ENCODE measurements at places on chromosomes 5 and 9.

DNA sequence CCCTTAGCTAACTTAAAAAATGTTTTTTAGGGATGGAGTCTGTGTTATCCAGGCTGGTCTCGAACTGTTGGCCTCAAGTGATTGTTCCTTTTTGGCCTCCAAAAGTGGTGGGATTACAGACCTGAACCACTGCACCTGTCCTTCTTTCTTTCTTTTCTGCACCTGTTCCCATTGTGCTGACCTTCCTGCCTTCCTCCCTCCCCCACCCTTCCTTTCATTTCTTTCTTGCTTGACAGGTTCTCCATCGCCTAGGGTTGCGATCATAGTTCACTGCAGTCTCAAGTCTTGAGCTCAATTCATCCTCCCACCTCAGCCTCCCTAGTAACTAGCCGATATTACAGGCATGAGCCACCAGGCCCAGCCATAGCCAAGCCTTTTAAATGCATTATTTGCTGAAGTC, 20.6 kb downstream of the JMY start:
- no peak for DNase-seq

DNA sequence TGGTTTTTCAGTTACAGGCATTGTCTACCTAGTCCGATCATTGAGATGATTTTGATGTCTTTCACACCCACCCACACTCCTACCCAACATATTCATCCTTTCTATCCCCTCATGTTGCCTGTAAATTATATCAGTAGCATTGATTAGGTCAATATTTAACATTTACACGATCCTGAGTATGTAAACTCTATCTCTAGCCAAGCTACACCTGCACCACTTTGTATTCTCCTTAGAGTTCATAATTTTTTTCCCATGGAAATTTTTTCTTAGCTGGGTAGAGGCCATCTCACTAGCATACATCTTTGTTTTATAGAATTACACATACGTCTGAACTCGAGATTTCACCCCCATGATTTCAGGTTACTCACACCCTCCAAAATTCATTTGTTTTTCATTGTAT, 30.6 kb downstream of the GCNT4 start:
- no peak for DNase-seq

DNA sequence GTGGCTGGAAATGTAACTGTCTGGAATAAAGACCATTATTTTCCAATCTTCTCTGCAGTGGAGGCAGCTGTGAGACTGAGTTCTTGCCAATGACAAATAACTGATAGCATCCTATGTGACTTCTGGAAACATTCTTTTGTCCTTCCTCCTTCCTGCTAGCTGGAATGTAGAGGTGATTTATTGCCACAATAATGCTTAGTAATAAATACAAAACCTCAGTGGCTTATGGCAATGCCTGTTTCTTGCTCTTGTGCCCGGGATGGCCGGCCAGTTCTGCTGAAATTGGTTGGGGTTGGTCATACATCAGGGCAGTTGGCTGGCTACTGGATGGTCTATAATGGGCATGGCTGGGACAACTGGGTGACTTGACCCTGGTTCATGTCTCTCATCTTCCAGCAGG, 12.2 kb upstream of the TEX48 start:
- no peak for DNase-seq

GRCh38 chr9:120856700-120857099, 14.0 kb upstream of the PSMD5 start:
- no peak for DNase-seq

DNA sequence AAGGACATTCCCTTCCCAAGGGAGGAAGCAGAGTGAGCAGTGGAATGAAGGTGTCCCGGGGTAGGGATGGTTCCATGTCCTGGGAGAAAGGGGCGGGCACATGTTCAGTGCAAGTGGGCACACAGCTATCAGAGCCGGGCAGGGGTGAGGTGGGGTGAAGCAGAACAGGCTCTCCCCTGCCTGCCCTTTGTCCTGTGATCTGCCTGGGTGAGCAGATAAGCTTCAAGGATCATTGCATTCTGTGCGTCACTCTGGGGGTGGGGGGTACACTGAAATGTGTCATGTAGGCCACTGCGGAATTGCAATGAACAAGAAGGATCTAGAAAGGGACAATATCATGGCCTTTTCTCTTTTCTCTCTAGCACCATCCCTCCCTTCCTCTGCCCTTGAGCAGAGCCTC, 61.7 kb upstream of the SHB start:
- DNase-seq = no peak

- DNase-seq = no peak
These were observed 51.9 kb upstream of the SNAPC3 start for GRCh38 chr9:15370466-15371447.

- no peak for DNase-seq
These were observed 566.4 kb downstream of the EFNA5 start for GRCh38 chr5:107104040-107104995.

DNA sequence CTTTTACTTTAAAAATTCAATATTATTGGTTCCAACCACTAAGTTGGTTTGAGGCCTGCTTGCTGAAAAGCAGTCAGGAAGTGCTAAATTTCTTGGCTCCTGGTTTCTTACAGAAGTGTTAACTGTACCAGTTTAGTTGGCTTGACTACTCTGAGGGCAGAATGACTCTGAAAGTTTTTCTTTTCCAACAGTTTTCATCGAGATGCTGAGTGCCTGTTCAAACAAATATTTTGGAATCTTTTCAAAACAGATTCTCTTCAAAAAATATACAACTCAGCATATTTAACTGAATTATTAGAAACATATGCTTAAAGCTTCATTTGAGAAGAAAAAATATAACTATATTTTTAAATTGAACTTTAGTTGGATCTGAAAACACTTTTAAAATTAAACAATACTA, 37.0 kb downstream of the SLC38A9 start:
- DNase-seq = no peak

DNA sequence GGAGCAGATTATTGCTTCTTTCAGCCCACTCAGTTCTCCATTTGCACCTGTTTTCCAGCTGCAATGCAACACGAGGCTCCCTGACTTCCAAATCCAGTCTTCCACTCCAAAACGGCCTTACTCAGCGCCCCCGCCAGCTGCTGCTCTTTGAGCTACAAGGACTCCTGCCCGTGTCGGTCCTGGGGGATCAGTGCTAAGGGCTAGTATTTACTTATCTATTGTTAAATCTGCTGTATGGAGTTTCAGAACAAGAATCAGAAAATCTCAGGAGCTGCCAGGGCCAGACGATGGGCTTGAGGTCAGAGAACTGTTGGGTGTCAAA, 44.1 kb downstream of the OR2V1 start:
- DNase-seq = no peak

GRCh38 chr5:122523776-122524175, 211.7 kb downstream of the SNCAIP start:
- no peak for DNase-seq

- DNase-seq = peak; percentile 57
These were observed 19.5 kb downstream of the TTC33 start for GRCh38 chr5:40736103-40736875.

- DNase-seq = no peak
These were observed 4.4 kb upstream of the CREBRF start for GRCh38 chr5:173051746-173052145.

- DNase-seq = no peak
These were observed 204.8 kb downstream of the GABRG2 start for GRCh38 chr5:162272417-162272816.

DNA sequence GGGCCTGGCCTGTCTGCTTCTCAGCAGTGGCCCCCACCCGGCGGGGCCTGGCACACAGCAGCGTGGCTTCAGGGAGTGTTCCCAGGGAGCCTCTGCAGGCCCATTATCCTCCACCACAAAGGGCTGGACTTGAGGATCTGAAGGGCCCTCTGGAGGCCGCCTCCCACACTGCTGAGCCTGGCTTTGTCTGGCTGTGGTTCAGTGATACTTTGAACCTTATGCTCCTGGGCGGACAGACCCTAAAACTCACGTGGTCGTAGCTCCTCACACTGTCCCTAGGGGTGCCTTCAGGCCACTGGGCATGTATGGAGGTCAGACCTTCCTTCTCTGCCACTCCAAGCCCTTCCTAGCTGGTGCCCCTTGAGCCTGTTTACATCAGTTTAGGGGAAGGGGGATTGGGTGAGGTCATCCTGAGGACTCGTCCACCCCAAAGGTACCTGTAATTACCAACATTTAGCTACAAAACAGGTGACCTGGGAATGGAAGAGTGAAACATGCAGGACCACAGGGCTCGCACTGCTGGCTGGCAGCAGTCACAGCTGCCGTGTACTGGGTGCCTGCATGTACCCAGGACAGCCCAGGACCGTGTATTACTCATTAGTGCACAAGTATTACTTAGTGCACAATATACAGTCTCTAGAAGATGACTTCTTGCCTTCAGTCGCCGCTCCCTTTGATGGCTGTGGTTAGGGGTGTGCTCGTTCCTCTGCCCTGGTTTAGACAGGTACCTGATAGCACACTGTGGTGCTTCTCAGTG, 8.5 kb downstream of the GRHPR start:
- DNase-seq = no peak

DNA sequence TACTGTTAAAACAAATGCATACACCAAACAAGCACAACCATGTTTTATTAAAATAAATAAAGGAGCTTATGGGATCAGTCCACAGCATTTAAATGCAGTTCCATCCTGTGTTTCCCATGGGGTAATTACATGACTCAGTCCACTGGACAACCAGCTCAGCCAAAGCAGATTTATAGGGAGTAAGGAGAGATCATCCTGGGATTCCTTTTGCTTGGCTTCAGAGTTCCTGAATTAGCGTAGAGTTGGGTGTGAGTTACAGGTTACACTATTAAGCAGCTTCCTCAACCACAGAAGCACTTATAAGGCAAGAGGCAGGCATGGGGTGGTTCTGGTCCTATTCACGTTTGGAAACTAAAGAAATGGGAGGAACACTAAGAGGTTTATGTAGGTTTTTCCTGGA, 381.1 kb upstream of the ACTBL2 start:
- no peak for DNase-seq

- DNase-seq = peak; percentile 34
These were observed 104.0 kb downstream of the EBF1 start for GRCh38 chr5:158995694-158996173.

- no peak for DNase-seq
These were observed 19.9 kb downstream of the CDC26 start for GRCh38 chr9:113255438-113255837.

- no peak for DNase-seq
These were observed 58.3 kb downstream of the TRIO start for GRCh38 chr5:14201325-14202045.

DNA sequence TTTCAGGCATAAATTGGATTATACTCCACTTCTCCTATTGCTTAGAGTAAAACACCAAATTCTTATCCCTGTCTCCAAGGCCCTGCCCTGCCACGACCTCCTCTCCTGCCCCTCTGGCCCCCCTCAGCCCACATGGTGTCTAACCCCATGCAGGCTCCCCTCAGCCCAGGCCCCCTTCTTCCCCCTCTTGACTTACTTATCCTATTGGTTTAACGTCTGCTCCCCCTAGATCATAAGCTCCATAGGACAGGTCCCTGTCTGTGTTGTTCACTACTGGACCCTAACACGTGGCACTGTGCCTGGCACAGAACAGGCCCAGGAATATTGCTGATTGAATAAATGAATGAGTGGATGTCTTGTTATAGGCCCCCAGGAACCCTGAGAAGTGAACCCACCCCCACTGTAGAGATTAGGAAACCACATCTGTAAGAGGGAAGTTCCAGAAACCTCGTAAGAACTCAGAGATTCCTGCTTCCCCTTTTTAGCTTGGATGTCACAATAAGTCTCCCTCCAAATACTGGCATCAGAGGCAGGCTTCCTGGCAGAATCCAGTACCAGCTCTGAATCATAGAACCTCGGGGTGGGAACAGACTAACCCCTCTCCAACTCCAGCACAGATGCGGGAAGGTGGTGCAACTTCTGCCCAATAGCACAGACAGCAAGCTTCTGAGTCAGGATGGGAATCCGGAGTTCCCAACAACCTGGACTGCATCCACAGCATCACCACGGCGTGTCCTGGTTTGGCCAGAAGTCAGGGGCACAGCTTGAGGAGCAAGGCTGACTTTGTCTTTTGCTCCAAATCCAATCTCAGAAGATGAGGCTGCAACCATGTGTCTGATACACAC, 31.5 kb downstream of the HRH2 start:
- peak; percentile 3 for DNase-seq

DNA sequence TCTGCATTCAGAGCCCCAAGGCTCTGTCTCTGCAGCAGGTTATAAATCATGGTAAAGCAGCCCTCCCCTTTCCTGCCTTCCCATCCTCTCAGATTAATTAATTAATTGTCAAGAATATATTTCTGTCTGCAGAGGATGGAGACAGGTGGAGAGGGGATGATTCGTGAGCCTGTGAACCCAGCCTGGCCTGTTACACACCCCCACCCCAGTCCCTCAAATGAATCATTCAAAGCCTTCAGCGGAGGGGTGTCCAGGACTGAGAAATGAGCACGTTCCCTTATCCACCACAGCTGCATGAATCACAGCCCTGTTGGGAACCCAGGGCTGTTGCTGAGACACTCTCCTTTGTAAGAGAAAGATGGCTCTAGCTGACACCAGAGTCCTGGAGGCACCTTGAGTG, 56.0 kb downstream of the NIPAL4 start:
- peak; percentile 86 for DNase-seq

DNA sequence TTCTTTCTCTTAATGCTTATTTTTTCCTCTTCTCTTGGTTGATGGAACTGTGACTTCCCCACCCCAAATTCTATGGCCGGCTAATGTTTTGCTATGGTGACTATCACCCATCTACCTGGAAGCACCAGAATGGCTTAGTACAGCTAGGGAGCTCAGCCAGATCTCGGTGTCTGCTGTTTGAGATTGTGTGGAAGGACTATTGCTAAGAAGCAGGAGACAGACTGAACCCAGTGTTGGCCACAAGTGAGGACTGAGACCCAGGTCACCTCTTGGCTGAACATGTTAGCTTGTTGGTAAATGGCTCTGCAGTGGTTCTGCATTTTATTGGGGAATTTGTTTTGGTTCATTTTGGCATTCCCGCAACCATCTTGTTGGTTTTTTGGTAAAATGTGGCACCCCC, 2.7 kb downstream of the PRRC2B start:
- DNase-seq = no peak

- DNase-seq = no peak
These were observed 4.9 kb upstream of the AMACR start for GRCh38 chr5:34012791-34013190.

- DNase-seq = no peak
These were observed 70.7 kb downstream of the NR2F1 start for GRCh38 chr5:93653716-93654115.

DNA sequence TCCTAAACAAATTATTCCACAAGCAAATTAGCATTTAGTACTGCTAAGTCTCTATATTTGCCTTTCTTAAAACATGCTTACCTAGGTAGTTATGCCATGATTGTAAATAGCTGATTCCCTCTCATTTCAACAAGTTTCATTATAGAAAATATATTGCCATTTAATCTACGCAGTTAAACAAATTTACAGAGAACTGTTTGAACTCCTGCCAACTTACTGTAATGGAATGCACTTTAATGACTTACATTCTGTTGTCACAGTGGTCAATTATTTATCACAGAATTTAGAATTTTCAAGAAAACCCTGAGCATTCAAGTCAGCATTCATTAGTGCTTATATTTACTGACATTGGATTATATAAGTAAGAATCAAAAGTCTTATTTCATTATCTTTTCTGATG, 19.6 kb downstream of the SLC38A9 start:
- no peak for DNase-seq

- no peak for DNase-seq
These were observed 23.6 kb upstream of the TEK start for GRCh38 chr9:27085456-27085855.

- DNase-seq = no peak
These were observed 195.7 kb downstream of the GAPVD1 start for GRCh38 chr9:125457357-125457756.

GRCh38 chr5:99063737-99064136, 134.9 kb upstream of the CHD1 start:
- DNase-seq = peak; percentile 5

- DNase-seq = no peak
These were observed 29.0 kb downstream of the ANGPTL2 start for GRCh38 chr9:127093319-127094020.

GRCh38 chr5:75466006-75466716, 45.3 kb downstream of the CERT1 start:
- no peak for DNase-seq

Measured in brain microvascular endothelial cell (primary cell).